ENCODE measurements at places on chromosomes 3 and 15.

GRCh38 chr3:128293930-128294329 lies 140.6 kb downstream of the EEFSEC start:
- no peak for DNase-seq

DNA sequence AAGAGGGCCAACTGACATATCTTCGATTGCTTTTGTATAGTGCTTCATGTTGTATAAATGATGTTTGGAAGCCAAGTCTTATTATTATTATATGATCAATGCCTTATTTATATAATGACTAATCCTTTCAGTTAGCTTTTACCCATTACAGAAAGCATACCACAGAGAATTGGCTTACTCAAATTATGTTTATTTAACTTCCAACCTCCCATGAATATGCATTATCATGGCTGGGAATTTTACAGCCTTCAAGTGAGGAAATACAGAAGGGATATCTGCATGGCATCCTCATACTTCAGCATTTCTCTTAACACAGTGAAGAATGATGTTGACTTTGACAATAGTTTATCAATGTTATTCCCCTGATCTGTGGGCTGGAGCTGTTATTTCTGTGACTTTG lies 225.9 kb upstream of the GAP43 start:
- DNase-seq, result no peak

GRCh38 chr3:159340877-159341500 lies 539.1 kb downstream of the MFSD1 start:
- DNase-seq, result no peak

DNA sequence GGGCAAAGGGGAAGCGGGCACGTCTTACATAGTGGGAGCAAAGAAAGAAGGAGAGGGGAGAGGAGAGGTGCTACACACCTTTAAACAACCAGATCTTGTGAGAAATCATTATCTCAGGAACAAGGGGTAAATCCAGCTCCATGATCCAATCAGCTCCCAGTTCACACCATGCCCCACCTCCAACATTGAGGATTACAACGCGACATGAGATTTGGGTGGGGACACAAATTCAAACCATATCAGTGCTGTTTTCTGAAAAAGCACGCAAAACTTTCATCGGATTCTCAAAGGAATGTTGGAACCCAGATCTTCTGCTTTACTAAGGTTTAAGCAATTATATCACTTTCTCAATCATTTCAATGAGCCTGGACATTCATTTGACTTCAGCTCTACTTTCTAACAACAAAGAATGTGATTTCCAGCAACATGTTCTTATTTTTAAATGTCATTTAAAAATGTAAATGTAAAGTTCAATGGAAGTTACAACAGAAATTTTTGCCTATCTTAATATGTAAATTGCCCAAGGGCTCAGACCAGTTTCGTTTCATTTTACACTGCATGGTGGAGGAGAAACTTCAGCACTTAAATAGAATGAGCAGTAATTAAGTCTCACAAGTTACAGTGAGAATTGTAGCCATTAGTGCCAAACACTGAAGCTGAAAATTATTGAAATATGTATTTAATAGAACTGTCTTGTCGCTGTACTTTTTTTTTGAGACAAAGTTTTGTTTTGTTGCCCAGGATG lies 8.4 kb upstream of the CCDC54 start:
- DNase-seq, result no peak

- peak; percentile 94 for DNase-seq
Measured at GRCh38 chr3:155960060-155960459, 89.6 kb downstream of the GMPS start.

DNA sequence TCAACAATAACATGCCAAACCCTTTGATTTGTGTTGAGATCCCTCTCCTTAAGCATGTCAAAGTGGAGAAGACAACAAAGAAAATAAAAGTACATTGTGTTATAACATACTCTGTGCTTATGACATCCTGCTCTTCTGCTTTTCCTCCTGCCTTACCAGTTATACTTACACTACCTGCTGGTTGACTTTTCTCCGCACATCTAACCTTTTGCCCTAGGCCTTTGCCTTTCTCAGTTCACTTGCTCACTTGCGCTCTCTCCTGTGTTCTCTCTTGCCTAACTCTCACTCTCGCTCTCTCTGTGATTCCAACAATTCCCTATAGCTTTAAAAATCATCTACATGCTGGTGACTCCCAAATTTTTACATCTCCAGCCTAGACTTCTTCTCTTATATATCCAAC lies 5.7 kb downstream of the DNAH12 start:
- DNase-seq, result no peak

- no peak for DNase-seq
Measured at GRCh38 chr3:55654123-55654760, 167.1 kb upstream of the WNT5A start.

- DNase-seq, result no peak
Measured at GRCh38 chr3:158095814-158096704, 10.2 kb downstream of the SHOX2 start.

DNA sequence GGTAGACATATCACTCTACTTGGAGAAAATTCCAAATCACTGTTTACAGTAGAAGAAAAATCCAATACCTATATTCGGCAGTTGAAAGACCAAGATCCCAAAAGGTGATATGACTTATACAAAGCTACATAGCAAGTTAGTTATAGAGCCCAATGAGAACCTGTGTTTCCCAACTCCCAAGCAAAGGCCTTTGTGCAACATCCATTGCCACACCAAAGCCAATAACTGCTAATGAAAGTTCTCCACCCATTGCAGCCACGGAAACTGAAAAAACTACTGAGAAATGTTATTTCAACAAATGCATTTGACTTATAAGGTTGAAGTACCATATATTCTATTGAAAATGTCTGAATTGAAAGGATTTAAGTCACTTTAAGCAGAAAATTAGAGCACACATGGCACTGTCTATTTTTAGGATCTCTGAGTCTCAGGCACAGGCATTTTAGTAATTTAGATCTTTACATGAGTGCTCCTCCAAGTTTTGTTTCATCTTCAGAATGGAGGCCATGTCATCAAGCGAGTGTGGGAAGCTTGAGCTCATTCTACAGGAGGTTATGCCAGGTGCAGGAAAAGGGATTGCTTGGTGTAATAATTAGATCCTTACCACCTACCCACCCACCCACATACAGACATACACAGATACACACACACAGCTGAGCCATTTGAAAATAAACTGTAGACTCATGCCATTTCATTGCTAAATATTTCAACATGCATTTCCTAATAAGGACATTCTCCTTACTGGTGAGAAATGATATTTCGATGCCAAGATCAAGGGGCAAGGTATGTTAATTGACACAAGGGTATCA lies 19.7 kb upstream of the ANO10 start:
- DNase-seq, result no peak

DNA sequence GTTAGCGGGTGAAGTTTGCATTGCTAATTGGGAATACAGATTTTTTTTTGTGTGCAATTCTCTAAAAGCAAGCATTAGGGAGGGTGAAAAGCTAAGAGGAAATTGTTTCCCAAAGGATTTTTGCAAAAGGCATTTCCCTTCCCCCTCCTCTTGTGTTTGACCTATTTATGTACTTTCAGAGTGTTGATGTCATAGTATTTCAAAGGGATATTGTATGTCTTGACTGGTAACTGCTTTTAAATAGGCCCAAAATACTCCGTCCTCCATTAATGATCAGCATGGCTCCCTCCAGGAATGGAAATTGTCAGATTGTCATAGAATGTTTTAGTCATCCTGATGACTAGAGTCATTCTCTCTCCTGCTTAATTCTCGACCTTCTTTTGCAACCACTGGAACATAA lies 32.4 kb downstream of the TRIM71 start:
- DNase-seq, result no peak

- no peak for DNase-seq
Measured at GRCh38 chr3:177281292-177282118, 84.2 kb upstream of the TBL1XR1 start.

GRCh38 chr3:11288021-11288491 lies 15.9 kb downstream of the ATG7 start:
- peak; percentile 54 for DNase-seq

GRCh38 chr15:65105038-65105437 lies 10.0 kb downstream of the UBAP1L start:
- no peak for DNase-seq

DNA sequence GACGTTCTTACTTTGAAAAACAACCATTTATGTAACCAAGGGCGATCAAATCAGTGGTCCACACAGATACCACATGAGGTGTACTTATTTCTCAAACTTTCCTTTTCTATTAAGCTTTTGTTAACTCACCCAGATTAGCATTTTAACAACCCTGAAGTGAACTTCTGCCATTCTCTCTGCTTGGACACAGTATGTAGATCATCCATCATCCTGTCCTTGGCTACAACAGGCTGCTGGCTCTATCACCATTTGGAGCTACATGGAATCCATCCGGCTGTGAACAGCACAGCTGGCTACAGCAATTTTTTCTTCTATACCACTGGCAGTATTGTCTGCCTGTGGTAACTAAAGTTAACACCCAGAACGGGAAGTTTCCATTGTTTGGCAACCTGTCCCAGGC lies 4.4 kb downstream of the SEMA6D start:
- DNase-seq, result no peak

DNA sequence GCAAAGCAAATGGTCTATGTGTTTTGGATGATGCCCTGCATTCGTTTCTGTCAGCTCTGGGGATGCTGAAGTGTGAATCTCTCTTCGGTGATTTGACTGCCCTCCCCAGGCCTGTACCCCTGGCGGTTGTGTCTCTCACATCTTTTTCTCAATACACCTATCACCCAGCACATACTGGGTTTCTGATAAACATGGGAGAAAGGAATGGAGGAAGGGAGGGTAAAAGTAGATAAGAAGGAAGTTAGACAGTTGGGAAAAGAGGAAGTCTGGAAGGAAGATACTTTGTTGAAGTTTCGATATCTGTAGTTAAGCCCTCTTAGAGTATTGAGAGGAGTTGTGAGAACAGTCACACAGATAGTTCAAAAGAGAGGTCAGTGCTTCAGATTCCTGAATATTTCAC lies 35.8 kb upstream of the LRTM1 start:
- no peak for DNase-seq

GRCh38 chr3:188742755-188743550 lies 428.8 kb upstream of the TPRG1 start:
- no peak for DNase-seq

DNA sequence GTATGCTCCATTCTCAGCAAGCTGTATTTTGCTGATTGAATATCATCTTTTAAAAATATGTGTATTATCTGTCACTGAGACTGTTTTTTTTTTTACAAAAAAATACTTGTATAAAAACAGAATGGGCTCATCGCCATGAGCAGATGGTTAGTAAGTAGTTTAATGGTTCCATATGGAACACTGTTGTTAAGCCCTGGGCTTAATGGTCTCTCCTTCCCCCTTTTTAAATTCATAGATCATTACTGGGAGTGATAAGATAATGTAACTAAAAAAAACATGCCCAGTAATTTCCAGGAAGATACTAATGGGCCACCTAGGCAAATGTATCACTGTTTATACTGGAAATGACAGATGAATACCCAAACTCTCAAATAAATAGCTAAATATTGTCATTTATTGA lies 95.3 kb upstream of the TPRG1 start:
- DNase-seq, result no peak

All from amniotic epithelial cell (primary cell).